ENCODE measurements at places on chromosomes 12 and 14.
A peak's percentile ranks its signal among the peaks of the same experiment; 100 is the strongest.

DNA sequence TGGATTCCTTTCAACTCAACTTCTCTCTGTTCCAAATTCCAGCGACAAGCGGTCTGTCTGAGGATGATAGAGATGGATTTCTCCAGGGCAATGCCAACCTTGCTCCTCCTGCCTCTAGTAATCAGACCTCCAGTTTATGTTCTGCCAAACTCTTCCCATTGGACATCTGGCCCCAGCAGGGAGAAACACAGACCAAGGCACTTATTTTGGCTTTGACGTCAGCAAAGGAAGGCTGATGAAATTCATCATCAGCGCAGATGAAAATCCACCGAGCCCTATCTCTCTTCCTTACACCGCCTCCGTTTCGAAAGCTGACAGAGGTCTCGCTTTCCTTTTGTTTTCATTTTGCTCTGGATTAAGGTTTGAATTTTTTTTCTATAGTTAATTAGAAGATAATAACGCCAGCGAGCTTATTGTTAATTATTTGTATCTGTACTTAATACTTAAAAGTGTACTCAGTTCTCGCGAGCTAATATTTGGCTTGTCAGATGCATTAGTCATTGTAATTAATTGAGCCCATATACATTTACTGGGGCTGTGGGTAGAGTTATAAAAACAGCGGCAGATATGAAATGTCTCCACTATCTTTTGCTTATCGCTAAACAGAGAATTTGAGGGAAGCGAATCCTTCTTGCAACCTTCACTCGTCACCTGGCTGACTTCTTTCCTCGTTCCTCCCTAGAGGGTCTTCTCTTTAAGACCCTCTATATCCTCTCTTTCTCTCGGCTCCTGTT lies 35.9 kb upstream of the MED13L start:
- DNase-seq = no peak

GRCh38 chr12:67710582-67710981 lies 62.0 kb downstream of the DYRK2 start:
- no peak for DNase-seq

GRCh38 chr14:98909251-98909944 lies 362.6 kb downstream of the BCL11B start:
- no peak for DNase-seq

DNA sequence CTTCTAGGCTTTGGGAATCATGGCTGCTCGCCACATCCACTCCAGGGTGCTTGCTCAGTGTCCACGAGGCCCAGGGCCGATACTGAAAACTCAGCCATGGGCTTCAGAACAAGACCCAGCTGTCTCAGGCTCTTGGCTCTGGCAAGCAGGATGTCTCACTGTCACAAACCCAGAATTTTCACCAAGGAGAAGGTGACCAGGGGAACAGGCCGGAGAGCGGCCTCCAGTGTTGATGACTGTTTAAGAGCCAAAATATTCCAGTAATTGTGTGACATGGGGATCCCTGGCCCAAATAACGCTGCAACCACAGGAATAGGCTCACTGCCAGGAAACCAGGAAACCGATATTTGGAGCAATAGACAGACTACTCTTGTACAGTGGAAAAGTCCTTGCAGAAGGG lies 9.8 kb upstream of the SERPINA5 start:
- DNase-seq = no peak

- peak; percentile 59 for DNase-seq
These were observed 18.8 kb upstream of the GAS2L3 start for GRCh38 chr12:100554608-100555077.

- no peak for DNase-seq
These were observed 3.4 kb upstream of the C3AR1 start for GRCh38 chr12:8069582-8069981.

DNA sequence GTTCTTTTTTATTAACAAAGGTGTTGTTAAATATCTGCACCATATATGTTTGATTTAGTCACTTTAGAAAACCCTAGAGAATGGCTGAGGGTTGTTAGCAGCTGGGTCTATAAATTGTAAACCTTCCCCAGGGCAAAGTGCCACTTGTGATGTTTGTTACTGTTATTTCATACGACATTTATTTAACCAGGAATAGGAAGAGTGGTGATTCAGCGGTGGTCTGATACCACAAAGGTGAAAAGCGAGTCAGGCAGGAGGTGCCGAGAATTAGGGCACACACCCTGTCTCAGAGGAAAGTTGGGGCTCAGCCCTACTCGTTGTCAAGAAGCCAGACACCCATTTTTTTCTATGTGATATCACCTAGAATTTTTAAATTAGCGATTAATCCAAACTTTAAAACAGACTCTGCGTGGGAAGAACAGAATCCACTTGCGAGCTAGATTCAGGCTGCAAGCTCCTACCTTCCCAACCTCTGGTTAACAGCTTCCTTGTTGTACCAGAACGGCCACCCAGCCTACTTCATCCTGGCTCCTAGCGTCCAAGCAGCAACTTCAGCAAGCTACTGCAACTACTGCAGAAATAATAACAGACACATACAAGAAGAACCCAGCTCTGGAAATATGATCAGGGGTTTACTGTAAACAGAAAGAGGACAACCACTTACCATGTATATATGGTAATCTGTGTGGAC lies 126.7 kb downstream of the TMEM132D start:
- DNase-seq = no peak

GRCh38 chr14:61557854-61558253 lies 137.5 kb upstream of the HIF1A start:
- no peak for DNase-seq

GRCh38 chr14:72614365-72614764 lies 279.5 kb downstream of the DPF3 start:
- DNase-seq = no peak

- no peak for DNase-seq
These were observed 26.9 kb downstream of the MAPKAPK5 start for GRCh38 chr12:111868676-111869588.

DNA sequence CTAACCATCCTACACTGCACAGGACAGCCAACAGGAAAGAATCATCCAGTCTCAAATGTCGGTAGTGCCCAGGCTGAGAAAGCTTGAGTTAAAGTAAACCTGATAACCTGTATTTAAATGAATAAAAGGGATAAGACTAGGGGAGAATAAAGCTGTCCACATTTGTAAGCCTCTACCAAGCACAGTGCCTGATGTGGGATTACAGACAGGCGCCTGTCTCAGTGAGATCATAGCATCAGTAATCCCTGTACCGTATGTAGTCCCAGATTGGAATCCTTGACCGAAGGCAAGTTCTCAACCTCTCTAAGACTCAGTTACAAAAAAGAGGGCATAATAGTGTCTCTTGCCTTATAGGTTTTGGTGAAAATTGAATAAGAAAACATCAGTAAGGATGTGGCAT lies 59.9 kb downstream of the BICD1 start:
- DNase-seq = no peak

GRCh38 chr12:2960390-2960956 lies 1.3 kb downstream of the TEAD4 start:
- DNase-seq = no peak

- DNase-seq = no peak
These were observed 35.4 kb upstream of the NTF3 start for GRCh38 chr12:5396541-5396940.

DNA sequence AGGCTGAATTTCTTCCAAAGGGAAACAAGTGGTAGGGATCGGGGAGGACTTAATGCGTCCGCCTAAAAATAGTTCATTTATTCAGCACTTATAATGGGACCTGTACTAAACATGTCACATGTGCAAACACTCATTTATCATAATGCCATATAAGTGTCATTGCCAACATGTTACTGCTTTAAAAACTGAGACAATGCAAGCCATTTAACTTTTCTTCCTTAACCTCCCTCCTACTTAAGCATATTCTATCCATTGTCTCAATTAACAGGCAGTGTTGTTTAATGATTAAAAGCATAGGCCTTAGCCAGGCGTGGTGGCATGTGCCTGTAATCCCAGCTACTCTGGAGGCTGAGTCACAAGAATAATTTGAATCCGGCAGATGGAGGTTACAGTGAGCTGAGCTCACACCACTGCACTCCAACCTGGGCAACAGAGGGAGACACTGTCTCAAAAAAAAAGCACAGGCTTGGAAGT lies 13.5 kb upstream of the SCFD1 start:
- DNase-seq = no peak

DNA sequence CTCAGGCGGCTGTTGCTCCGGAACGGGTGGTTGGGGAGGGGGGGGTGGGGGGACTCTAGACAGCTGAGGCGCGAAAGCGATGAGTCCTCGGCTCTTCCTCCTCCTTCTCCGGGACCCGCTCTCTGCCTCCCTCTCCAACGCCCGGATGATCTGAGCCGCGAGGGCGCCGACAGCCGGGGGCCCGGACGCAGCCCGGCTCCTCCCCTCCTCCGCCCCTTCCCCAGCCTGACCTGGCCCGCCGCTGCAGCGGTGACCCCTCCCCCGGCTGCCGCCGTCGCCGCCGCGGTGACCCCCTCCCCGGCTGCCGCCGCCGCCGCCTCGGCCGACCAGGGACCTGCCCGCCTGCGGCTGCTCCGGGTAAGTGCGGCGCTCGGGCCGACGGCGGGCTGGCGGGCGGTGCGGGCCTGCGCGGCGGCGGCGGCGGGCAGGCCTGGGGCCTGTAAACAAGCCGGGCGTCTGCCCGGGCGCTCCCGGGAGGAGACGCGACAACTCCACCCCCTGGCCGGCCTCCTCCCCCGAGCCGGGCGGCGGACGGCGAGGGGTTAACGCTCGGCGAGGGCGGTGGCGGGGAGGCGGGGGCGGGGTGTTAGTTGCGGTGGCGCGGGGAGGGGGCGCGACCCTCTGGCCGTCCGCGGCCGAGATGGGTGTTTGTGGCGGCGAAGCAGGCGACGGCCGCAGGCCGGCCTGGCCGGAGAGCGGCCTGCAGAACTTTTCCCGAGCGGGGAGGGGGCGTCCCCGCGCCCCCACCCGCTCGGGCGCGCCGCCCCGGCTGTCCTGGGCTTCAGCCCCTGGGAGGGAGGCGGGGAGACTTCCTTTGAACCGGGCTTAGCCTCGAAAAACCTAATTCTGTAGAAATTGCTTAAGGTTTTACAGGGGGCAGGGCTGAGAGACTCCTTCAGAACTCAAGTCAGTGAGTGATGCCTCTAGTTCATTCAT lies 568 bp downstream of the PPM1A start:
- peak; percentile 80 for DNase-seq

- no peak for DNase-seq
These were observed 177.9 kb downstream of the PHLDA1 start for GRCh38 chr12:75853626-75854025.

- DNase-seq = no peak
These were observed 618 bp downstream of the GNPNAT1 start for GRCh38 chr14:52790756-52791222.

DNA sequence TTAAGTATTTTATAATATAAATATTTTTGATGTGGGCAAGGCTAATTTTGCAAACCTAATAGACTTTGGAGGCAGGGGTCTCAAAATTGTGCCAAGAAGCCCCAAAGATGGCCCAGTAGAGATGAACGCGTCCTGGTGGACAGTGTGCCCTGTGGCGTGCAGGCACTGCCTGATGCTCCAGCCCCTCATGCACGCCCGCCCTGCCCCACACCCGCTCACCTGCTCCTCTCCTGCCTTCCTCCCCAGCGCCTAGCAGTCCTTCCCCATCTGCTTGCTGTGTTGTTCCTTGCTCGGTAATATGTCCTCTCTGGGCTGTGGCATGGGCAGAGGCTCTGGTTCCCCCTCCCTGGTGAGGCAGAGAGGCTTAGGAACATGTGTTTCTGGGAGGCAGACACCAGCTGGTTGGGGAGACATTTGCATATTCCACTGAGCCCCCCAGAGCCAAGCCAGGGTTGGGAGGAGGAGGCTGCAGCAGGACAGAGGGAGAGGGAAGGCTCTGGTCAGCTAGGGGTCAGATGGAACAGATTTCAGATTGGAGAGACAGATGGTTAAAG lies 46.8 kb upstream of the GPATCH2L start:
- DNase-seq = no peak

- no peak for DNase-seq
These were observed 103.2 kb upstream of the DYRK2 start for GRCh38 chr12:67545298-67545697.

- DNase-seq = no peak
These were observed 615.9 kb upstream of the MIS18BP1 start for GRCh38 chr14:45868863-45869262.

GRCh38 chr14:44897845-44898151 lies 63.9 kb downstream of the KLHL28 start:
- DNase-seq = no peak

DNA sequence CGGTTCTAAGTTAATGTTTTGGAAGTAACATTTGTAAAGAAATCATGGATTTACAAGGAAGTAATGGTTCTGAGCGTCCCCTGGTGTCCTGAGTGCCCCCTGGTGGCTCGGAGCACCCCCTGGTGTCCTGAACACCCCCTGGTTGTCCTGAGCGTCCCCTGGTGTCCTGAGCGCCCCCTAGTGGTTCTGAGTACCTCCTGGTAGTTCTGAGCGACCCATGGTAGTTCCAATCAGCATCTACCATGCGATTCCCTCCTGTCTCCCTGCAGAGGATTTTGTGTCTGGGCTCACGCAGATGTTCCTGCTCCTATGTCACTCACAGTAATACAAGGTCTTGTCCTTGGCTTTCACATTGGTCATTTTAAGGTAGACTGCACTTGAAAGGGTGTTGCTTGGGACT lies 1352.9 kb downstream of the TMEM121 start:
- DNase-seq = peak; percentile 79

GRCh38 chr14:92754966-92755365 lies 6.5 kb upstream of the LGMN start:
- no peak for DNase-seq

DNA sequence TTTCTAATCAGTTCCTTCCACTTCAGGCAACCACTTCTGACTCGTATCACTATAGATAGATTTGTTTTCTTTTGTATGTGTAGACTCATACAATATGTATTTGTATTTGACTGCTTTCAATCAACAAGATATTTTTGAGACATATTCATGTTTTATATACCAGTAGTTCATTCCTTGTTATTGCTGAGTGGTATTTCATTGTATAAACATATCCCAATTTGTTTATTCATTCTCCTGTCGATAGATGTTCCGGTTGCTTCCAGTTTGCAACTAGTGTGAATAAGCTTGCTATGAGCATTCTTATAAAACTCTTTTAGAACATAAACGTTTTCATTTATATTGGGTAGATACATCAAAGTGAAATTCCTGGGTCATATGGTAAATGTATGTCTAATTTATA lies 119.2 kb downstream of the FIGNL2 start:
- no peak for DNase-seq

- DNase-seq = peak; percentile 34
These were observed 6.5 kb upstream of the HCFC2 start for GRCh38 chr12:104057771-104058197.

DNA sequence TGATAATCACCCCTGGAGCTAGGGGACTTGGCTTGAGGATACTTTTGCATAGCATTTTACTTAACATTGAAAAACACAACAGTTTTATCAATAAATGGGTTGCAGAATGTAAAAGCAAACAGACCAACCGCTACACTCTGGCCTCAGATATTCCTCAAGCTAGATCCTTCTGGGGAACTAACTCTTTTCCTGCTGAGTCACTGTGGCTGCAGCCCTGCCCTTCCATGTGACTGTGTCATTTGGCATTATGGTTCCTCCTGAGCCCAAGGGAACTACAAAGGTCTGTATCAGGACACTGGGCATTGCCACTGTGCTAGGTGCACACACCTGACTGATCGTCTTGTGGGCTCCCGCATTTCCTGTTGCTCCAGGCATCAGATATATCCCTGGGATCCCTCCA lies 56.6 kb downstream of the TTC9 start:
- peak; percentile 27 for DNase-seq
